ENCODE measurements at places on chromosomes 12 and 14.

DNA sequence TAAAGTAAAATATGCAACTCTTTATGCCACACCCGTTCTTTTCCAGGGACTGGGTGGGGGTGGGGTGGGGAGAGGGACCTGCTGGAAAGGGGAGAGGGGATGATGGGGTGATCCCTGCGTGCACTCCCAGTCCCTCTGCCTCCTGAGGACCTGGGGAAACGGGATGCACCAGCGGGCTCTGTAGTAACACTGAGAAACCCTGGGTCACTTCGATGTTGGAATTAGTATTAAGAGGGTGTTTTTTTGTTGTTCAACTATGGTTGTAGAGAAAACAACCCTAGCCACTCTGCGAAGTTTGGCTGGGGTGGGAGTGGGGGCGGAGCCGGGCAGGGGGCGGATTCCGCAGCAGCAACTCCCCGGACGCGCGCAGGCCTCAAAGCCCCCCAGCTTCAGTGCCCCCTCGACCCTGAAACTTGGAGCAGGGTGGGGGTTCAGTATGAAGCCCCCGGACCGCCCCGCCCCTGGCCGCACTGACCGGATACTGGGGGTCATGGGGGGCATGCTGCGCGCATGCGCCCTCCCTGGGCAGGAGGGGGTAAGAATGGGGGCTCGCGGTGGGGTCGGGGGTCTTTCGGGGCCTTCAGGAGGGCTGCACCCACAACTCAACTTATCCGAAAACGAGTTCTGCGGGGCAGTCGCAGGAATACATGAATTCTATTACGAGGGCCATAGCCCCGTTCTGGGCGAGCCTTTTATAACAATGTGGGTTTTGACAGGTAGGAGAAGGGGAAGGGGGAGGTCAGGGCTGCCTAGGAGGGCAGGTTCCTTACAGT is 1.3 kb upstream of the ARHGEF25 start:
- no peak for DNase-seq

DNA sequence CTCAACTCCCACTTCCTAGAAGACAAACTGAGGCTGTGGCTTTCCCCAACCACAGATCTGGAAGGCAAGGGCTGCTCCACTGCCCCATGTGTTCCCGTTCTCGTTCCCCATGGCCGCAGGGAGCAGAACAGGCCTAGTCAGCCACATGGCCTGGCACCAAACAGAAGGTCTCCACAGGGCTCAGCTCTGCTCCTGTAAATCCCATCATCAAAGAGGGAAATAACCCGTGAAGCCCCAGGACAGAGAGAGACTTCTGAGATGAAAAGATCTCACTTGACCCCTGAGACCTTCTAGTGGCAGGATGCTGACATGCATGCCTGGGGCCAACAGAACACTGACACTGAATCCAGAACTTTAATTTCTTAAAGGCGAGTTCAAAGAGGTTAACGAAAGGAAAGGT is 68.9 kb downstream of the BCL11B start:
- DNase-seq, result no peak

DNA sequence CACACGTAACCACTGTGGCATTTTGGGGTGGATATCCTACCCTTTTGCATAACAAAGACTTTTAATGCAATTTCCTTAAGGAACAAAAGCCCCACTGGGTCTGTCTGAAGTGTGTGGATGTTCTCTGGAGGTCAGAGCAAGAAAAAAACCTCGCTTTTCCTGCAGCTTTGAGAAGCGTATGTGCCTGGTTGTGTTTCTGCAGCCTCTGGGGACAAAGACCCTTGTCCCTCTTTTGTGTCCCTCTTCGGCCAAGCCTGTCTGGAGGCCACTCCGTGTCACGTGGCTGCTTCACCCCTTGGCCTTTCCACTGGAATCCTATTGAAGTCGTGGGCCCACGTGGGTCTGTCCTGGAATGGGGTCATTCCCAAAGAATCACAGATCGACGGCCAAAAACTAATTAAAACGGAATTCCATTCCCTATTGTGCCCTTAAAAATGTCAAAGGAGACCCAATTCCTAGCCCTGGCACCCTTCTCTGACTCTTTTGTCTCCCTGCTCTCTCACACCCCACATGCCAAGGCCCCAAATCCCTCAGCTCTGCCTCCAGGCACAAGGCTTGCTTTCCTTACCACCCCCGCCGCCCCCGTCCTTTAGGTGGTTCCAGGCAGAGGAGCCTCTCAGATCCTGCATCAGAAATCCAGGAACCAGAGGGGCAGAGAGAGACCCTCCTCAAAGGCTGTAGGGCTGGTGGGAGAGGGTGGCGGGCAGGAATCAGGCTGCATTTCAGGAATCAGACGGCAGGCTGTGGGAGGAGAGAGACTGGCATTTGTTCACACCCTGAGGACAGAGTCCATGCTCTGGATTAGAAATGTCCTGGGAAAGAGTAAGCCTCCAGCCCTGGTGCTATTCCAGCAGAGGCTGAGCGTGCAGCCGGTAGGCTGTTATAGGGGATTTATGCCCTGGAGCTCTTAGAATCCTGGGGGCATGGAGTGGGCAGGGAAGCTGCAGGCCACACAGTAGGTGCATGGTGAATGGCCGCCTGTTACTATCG is 12.6 kb upstream of the CYP46A1 start:
- DNase-seq, result no peak

DNA sequence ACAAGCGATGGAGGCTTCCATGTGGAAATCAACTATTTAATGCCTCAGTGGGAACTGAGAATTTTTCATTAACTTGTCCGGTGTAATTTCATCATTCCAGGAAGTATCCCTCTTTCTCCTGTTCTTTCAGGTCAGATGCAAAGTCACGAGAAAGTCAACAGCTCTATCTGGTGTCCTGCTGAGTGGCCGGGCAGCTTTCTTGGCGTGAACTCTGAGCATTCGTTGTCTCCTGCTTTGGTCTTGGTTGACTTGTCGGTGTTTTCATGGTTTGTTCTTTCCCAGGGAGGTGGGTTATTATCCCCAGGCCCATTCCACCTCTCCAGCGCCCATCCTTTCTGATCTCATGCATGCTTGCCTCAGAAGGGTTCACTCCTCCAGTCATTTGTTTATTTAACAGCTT is 149.1 kb downstream of the GLT1D1 start:
- DNase-seq, result no peak

DNA sequence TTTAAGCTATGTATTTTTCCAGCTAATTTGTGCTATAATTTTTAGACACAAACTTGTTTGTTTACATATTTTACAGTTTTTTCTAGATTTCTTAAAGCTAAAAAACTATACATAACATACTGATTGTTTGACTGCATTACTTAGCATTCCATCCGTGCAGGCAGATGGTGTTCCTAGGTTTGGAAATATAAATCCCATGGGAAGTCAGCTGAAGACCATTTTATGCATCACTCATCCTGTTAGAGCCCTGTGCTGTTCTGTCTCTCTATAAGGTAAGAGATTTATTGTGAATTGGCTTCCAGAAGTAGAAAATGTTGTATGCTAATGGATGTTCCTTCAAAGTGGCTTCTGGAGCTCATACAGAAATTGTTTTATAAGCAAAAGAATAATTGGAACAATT is 31.1 kb downstream of the RMST start:
- DNase-seq, result peak; percentile 36

- DNase-seq, result peak; percentile 88
These were observed 66.0 kb upstream of the ACTN1 start for GRCh38 chr14:69044965-69045555.

- DNase-seq, result no peak
These were observed 186.9 kb upstream of the TMPO start for GRCh38 chr12:98328467-98328866.

GRCh38 chr12:91044586-91044985 is 13.2 kb downstream of the KERA start:
- no peak for DNase-seq

DNA sequence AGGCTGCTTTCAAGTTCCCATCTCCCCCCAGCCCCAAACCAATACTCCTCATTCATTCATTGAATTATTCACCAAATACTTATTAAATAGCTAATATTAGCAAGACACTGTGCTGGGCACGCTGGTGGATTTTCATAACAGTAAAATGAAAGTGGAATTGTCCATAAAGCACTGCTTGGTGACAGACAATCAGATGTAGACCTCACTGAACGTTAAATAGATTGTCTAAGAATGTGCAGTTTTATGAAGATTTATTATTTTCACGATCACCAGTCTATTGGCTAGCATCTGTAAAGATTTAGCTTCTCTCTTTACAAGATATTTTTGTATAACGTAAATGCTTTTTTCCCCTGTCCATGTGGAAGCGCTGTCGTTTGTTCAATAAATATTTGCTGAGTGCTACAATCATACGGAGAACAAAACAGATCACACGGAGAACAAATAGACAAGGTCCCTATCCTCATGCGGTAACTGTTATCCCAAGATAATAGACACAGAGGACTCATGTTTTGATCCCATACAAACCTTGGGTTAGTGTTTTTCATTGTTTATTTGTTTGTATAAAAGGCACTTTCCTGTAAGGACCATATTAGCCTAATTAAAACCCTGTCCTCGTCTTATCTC is 397.6 kb downstream of the BCAT1 start:
- no peak for DNase-seq

GRCh38 chr14:73633116-73634010 is 11.4 kb upstream of the DNAL1 start:
- peak; percentile 31 for DNase-seq

- DNase-seq, result no peak
These were observed 62.5 kb upstream of the SOX5 start for GRCh38 chr12:24011927-24012507.

- DNase-seq, result no peak
These were observed 17.6 kb downstream of the BATF start for GRCh38 chr14:75539561-75540478.

DNA sequence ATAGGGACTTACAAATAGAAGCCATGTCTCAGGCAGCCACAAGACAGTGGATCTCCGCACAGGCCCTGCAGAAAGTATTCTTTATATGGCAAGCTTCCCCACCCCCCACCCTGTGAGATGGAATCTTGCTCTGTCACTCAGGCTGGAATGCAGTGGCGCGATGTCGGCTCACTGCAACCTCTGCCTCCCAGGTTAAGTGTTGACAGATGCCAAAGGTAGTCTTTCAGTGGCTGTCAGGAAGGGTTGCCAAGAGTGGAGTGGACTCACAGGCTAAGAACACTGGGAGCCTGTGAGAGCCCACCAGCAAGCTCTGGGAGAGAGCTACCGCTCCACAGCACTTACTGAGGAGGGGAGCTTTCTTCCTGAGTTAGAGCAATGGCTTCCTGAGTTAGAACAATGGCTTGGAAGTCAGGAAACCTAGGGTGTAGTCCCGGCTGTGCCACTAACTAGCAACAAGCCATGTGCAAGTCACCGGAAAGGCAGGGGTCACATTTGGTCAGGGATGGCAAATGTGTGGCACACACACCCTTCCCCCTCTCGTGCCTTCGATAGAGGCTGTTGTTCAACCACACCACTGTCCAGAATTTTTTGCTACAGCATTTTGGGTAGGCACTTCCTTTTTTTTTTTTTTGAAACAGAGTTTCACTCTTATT is 2.6 kb downstream of the RNASE1 start:
- no peak for DNase-seq

Data from NCI-H446 (cell line).